ENCODE measurements at places on chromosomes 11 and 22.

DNA sequence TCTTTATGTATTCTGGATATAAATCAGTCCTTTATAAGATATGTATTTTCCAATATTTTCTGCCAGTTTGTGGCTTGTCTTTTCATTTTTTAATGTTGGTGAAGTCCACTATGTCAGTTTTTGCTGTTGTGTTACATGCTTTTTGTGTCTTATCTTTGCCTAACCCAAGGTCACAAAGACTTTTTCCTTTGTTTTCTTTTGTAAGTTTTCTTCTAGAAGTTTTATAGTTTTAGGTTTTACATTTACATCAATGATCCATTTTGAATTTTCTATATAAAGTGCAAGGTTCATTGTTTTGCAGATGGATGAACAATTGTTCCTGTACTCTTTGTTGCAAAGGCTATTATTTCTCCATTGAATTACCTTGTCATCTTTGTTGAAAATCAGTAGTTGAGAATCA is 69.3 kb downstream of the UVRAG start:
- DNase-seq: no peak

DNA sequence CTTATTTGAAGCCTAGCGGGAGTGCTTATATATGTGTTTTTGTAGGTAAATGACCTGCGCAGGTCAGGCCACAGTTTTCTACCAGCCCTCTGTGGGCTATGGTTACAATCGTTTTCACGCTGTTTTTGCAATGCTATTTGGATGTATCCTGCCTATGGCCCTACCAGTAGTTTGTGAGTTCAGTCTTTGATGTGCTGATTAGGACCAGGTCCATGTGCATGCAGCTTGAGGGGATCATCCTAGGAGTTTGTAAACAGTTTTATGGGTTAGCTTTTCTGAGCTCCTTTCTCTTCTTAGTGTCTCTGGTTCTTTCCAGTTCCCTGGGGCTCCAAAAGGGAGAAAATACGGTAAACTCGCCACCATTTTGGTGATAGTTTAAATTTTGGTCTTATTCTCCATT is 142.5 kb downstream of the LDLRAD3 start:
- DNase-seq: no peak

DNA sequence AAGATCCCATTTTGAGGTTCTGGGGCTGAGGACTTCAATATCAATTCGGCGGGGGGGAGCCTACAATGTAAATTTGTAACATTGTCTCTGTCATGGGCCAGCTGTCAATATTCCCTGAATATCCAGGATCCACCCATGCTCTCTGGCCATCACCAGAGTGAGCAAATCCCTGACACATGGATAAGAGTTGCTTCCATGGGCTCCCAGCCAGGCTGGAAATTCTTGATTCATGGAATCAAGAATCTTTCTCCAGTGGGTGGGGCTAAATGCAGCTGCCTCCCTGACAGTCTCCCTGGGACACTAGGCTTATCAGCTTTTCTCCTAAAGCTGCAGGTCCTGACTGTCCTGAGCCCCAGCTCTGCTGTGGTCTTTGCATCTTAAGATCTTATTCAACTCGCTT is 86.9 kb upstream of the IGLL5 start:
- DNase-seq: no peak

GRCh38 chr11:103602840-103603239 is 433.6 kb upstream of the DDI1 start:
- DNase-seq: no peak

GRCh38 chr11:80383655-80384054 is 942.8 kb upstream of the TENM4 start:
- peak; percentile 52 for DNase-seq

GRCh38 chr11:28900427-28900826 is 792.2 kb downstream of the METTL15 start:
- no peak for DNase-seq

DNA sequence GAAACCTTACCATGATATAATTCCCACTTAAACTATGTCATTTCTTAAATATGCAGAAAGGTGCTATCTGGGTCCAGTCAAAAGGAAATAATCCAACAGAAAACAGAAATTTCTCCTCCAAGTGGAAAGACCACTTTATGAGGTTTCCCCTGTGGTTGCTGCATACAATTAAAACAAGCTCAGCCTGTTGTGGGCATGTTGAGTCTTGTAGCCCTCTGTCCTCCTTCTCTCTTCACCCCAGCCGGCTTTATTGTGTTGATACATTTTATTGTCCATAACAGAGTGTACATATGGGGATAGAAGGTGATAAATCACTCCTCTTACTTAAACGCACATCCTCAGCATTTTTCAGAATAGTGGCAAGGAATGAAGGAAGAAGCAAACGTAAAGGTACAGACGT is 126.0 kb upstream of the MTNR1B start:
- DNase-seq: no peak

- peak; percentile 91 for DNase-seq
Measured at GRCh38 chr11:46006418-46007070, 84.1 kb downstream of the LARGE2 start.
